Uterus (tissue), 4 donors: ENCODE measurements at places on chromosomes 12 and 14. TPM values are rescaled to one million over a fixed set of nuclear protein-coding genes. Genes with fewer than 3 reads are reported as not detected.

DNA sequence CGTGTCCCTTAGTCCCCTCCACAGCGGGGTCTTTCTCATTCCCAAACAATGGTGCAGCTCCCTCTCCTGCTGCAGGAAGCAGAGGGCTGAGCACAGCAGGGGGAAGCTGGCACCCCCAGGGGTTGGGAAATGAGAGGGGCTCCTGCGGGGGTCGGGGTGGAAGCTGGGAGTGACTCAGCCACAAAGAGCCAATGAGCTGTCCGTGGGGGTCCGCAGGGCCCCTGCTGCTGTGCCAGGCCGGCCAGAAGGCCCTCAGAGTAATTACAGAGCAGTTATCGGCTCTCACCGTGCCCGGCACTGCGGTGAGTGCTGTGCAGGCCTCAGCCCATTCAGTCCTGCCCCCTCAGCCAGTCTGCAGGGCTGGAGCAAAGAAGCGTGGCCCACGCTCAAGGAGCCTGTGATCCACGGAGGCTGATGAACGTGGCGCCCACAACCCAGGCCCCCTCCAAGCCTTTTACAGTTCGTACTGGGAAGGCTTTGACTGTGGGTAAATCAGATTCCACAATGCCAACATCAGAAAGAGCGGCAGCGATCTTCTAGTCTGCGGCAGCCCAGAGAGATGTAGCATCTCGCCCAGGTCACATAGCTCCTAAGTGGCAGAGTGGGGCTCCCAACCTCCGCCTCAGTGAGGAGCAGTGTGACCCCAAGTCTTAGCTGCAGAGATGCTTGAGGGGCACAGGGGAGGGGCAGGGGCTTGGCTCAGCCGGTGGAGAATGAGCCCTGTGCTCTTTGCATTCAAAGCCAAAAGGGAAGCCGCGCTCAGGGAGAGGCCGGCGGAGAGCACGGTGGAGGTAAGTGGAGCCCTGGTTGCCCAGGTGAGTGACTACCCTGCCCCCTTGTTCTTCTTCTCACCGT lies 43.4 kb downstream of the SLC6A12 start:
- no peak for DNase-seq

The NGDN gene
- 24.4 TPM for total RNA-seq

DNA sequence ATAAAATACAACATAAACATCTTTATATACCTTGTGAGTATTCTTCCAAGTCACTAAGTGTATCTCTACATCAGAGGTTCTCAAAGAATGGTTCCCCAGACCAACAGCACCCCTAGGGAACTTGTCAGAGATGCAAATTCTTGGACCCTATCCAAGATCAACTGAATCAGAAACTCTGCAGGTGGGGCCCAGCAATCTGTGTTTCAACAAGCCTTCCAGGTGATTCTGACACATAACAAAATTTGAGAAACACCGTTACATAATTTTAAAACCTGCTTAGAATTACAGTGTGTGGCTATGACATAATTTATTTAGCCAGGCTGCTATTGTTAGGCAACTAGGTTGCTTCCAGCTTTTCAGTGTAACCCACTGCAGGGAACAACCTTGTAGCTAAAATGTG lies 49.8 kb downstream of the NTN4 start:
- no peak for DNase-seq

DNA sequence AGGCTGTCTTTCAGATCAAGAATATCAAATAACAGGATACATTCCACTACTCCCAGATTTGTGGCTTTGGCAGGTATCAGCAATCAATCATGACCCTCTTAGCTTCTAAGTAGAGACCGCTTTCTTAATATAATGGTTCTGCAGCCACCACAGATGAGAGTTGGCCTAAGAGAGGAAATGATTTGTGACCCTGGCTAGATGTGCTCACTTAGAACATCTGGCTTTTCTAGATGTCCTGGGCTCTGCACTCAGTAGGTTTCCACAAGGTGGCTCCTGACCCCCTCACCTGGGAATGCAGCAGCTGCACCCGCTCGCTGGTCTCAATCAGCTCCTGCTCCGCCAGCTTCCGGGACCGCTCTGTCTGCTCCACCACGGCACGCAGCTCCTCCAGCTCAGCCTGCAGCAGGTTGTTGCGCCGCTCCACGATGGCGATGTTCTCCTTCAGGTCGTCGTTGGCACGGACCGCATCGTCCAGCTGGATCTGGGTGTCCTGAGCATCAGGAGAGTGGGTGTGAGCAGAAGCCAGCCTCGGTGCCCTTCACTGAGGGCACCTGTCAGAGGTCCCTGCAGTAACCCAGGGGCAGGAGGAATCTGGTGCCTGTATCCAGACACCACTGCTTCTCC lies 8.9 kb downstream of the CMTM5 start:
- no peak for DNase-seq

DNA sequence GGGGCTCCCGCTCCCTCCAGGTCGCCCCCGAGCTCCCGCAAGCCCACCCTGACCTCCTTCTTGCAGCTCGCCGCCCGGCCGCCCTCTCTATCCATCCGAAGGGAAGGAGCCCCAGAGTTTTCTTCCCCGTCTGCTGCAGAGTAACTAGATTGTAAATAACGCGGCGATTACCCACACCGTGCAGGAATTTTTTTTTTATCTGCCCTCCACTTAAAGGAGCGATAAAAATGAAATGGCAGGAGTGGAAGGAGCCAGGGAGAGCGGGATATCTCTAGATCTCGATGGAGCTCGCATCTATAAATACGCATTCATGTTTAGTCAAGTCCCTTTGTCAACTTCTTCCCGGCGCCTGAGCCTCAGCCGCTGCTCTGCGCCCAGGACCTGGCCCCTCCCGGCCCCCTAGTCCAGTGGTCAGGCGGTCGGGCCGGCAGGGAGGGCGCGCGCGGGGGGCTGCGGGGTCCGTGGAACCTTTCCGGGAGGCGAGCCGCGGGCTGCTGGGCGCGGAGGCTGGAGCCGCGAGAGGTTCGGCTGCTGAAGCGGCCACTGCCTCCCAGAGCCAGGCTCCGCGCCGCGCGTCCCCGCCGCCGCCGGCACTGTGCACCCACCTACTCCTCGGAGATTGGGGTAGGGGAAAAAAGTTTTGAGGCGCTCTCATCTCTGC lies 386.0 kb downstream of the BCAT1 start:
- DNase-seq = peak; percentile 43

The LHX5 gene
- total RNA-seq = not detected
